ENCODE measurements at places on chromosomes 1 and 21. TPM values are rescaled to one million over a fixed set of nuclear protein-coding genes. Genes with fewer than 3 reads are reported as not detected.

Gene C1orf185
- polyA plus RNA-seq, result not detected

Gene CD1B
- polyA plus RNA-seq, result not detected

Gene GJA9
- polyA plus RNA-seq, result 0.11 TPM

Gene MROH7
- 12.5 TPM for polyA plus RNA-seq

Gene SEMA6C
- 85.0 TPM for polyA plus RNA-seq

Gene CGN
- polyA plus RNA-seq, result 0.08 TPM

Gene LENEP
- polyA plus RNA-seq, result not detected

Gene CEP104
- 5.5 TPM for polyA plus RNA-seq

Gene BCL2L15
- 0.01 TPM for polyA plus RNA-seq

Gene GSTM1
- 39.5 TPM for polyA plus RNA-seq

Gene OR14K1
- not detected for polyA plus RNA-seq

Gene SPTA1
- 0.06 TPM for polyA plus RNA-seq
